Ecto neural progenitor cell (in vitro differentiated cells): ENCODE measurements at places on chromosomes 1 and 21.

- no peak for DNase-seq
Observed at GRCh38 chr1:12167493-12168429, 970 bp downstream of the TNFRSF1B start.

- no peak for DNase-seq
Observed at GRCh38 chr1:62924983-62925790, 141.3 kb downstream of the ATG4C start.

DNA sequence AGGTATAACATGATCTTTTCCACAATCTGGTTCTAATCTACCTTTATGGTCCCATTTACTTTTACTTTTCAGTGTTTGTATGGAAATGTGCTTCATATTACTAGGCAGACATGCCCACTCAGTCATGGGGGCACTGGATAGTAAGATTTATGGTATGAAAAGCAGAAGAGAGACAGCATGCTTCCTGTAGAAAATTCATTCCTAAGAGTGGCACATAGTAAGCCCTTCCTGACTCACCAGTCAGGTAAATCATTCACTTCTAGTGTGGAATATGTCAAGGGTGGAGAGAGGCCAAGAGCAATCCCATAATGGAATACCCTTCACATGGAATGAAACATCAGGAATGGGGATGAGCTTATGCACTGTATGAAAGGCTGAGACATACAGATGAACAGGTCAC is 49.5 kb upstream of the BCL10 start:
- DNase-seq: no peak

- no peak for DNase-seq
Observed at GRCh38 chr1:4396551-4396950, 257.9 kb upstream of the AJAP1 start.

DNA sequence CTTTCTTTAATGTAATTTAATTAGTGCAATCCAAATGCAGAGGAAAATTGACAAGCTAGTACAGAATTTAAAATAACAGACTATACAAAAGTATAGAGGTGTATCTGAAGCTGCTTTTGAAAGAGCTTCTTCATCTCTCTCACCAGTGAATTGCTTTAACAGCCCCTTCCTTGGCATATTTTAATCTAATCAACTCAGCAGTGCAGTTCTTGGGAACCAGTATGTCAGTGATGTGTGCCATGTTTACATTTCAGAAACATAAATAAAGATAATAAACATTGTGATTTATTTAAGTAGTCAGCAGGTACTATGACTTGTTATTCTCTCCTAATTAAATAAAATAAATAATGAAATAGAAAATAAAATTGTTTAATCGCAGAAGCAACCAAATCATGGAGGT is 1260.6 kb downstream of the NCAM2 start:
- DNase-seq: no peak

- DNase-seq: no peak
Observed at GRCh38 chr1:17442841-17443240, 3.4 kb upstream of the RCC2 start.

- DNase-seq: peak; percentile 72
Observed at GRCh38 chr1:22024485-22025367, 23.3 kb downstream of the CELA3A start.

- no peak for DNase-seq
Observed at GRCh38 chr1:173408886-173409285, 68.2 kb upstream of the PRDX6 start.

- DNase-seq: peak; percentile 83
Observed at GRCh38 chr1:171220581-171221054, 27.7 kb upstream of the FMO1 start.

DNA sequence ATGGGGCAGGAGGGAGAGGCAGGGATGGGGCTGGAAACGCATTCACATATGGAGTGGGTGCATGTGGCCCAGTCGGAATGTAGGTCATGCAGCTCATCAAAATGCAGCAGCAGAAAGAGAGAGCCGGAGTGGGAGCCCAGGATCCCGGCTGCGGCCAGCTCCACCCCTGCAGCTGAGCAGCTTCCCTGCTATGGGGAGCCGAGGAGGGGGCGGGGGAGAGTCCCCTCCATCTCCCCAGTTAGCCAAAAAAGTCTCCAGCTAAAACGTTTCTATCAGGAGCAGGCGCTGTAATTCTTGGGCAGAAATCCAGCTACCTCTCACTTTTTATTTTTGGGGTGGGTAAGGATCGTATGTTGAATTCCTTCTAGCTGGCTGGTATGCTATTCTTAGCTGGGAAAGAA is 39.7 kb downstream of the MRPL37 start:
- no peak for DNase-seq

DNA sequence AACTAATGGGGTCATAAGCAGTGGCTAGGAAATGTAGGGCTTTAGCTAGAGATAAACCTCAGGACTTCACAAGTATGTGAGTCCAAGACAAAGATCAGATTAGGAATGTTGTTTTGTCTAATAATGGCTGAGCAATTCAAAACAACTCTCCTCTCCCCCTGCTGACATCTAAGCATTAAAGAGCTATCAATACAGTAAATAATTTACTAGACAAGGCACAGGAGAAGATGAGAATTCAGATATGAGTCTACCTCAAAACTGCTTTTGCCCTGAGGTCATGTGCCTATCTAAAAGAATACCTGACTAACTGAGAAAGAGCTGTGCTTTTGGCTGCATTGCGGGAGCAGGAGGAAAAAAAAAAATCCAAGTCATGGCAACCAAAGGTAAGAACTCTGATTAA is 86.8 kb downstream of the SPATA17 start:
- DNase-seq: no peak

DNA sequence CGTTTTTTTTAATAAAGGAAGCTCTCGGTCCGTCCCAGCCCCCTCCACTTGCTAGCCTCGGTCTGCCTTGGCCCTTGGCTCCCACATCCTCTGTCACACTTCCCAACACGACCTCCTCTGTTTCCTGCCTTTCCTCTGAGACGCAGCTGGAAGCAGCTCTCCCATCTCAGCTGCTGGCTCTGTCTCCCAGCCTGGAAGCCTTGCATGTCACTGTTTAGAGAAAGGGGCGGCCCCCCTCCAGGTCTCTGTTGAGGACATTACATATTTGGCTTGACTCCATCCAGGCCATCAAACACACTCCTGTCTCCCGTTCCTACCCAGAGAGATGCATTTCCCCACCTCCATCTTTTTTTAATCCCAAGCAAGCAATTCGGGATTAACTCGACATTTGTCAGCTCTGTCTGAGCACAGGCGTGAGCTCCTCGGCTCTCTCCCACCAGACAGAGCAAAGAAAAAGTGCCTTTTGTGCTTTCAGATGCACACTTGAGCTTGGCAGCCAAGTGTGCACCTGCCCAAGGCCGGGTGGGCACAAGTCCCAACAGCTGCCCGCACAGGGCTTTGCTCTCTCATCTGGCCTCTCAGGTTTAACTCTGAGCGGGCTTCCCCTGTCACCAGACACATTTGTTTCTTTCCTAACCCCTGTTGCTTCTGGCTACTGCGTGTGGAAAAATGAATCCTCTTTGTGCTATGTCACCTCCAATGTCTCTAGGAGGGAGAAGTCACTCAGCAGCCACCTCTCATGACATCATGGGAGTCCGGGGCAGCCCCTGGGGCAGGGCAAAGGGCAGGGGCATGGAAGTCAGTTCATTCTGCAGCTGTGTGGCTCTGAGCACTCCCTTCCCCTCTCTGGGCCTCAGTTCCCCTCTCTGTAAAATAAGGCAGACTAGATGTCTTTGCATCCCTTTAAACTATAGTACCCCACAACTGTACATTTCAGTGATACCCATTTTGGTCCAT is 108.3 kb downstream of the KCND3 start:
- no peak for DNase-seq

DNA sequence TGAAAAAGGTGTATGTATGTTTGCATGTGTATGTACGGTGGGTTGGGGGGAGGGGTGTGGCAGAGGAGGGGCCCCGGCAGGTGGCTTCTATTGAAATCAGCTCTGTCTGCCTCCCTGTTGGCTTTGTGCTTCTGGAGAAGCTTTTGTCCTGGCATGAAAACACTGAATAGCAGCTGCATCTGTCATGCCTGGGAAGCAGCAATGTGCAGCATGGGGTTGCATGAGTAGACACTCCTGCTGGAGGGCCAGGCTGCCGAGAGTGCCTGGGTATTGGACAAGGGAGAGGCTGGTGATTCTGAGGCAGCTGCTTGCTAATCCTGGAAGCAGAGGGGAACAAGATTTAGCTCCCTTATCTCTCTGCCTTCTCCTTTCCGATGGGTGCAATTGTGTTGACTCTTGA is 20.5 kb downstream of the MAPKAPK2 start:
- DNase-seq: peak; percentile 63

- DNase-seq: no peak
Observed at GRCh38 chr1:246772686-246773085, 48.5 kb downstream of the SCCPDH start.

GRCh38 chr1:95951371-95952102 is 717.5 kb downstream of the RWDD3 start:
- DNase-seq: no peak

DNA sequence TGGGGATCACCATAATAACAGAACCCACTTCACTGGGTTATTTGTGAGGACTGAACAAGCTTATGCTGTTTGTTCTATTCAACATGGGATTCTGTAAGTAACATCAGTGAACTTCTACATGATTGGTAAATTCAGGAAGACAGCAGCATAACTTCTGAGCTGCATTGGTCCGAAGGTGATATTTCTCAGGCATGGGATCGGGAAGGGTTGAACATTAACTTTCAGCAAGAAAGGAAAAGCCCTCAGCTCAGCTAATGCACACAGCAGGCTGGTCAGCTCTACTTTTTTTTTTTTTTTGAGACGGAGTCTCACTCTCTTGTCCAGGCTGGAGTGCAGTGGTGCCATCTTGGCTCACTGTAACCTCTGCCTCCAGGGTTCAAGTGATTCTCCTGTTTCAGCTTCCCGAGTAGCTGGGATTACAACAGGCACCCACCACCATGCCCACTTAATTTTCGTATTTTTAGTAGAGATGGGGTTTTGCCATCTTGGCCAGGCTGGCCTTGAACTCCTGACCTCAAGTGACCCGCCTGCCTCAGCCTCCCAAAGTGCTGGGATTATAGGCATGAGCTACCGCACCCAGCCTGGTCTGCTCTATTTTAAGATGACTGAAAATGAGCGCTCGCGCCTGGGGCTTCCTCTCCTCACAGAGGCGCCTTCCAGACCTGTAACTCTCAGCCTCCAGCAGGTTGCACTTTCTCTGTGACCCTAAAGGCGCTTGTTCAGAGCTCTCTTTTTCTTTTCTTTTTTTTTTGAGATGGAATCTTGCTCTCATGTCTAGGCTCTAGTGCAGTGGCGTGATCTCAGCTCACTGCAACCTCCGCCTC is 42.2 kb downstream of the ECE1 start:
- no peak for DNase-seq

- no peak for DNase-seq
Observed at GRCh38 chr1:218259800-218260199, 25.3 kb upstream of the RRP15 start.

- peak; percentile 54 for DNase-seq
Observed at GRCh38 chr1:221263831-221264767, 384.9 kb downstream of the HLX start.

- DNase-seq: no peak
Observed at GRCh38 chr1:32895325-32896215, 5.6 kb downstream of the TMEM54 start.

DNA sequence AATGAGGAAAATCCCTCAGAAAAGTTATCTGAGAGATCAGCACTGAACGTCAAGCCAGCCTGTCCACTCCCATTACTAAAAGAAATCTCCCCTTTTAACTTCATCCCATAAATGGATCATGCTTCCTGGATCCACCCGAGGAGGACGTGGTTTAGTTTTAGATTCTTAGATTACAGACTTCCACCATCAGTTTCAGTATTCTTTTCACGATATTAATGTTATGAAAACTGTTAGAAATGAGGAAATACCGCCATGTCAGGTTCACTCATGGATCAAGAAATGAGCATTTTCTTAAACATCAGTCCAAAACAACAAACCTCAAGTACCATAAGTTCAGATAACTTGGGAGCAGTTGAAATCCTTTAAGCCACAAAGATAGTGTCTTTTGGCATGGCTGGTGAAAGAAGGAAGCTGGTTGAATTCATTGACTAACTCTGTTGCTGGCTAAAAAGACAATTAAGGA is 49.8 kb downstream of the NFIA start:
- no peak for DNase-seq

GRCh38 chr1:73910466-73910865 is 287.5 kb downstream of the LRRIQ3 start:
- DNase-seq: no peak

GRCh38 chr1:91700332-91700731 is 185.6 kb downstream of the TGFBR3 start:
- no peak for DNase-seq

- no peak for DNase-seq
Observed at GRCh38 chr21:26557106-26557505, 16.0 kb downstream of the CYYR1 start.

DNA sequence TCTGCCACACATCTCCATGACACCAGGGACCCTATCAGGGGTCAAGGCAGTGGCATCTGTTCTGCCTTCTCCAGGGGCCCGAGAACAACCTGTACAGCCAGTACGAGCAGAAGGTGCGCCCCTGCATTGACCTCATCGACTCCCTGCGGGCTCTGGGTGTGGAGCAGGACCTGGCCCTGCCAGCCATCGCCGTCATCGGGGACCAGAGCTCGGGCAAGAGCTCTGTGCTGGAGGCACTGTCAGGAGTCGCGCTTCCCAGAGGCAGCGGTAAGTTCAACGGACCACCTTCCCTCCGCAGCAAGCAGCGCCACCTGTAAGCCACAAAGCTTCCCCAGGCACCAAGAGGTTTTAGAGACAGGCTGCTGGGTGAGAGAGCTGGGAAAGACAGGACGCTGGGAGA is 15.9 kb downstream of the MX2 start:
- DNase-seq: no peak
